T follicular helper cell (primary cell): ENCODE measurements at places on chromosomes 1 and 21.

DNA sequence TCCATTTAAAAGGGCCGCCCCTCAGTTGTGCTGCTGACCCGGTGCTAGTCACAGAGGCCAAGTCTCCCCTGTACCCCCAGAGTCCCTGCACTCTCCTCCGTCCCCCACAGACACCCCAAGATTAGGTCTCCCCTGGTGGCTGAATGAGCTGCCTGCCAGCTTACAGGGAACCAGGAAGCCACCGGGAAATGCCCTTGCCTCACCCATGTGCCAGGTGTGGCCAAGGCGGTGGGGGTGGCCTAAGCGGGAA is 32.7 kb downstream of the HSPG2 start:
- no peak for DNase-seq

- peak; percentile 27 for DNase-seq
Measured at GRCh38 chr1:196723325-196724185, 51.1 kb upstream of the CFHR3 start.

- DNase-seq = no peak
Measured at GRCh38 chr1:84089465-84089864, 54.6 kb upstream of the PRKACB start.

- DNase-seq = no peak
Measured at GRCh38 chr1:223207293-223208066, 64.4 kb upstream of the TLR5 start.

- no peak for DNase-seq
Measured at GRCh38 chr1:92538413-92539061, 51.8 kb upstream of the GFI1 start.

DNA sequence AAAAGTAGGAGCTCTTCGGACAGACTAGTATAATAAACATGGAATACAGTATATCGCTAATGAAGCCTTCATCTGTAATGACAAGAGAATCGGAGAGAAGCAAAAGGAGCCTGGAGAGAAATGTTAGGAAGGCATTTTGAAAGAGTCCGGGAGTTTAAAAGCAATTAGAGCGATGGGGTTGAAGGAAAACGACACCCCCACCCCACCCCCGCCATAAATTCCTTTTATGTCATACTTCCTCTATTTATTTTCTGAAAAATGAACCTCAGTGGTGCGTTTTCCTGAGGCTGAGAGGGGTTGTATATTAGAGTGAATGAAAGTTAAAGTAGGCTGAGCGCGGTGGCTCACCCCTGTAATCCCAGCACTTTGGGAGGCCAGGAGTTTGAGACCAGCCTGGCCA is 635 bp upstream of the APH1A start:
- DNase-seq = no peak

- DNase-seq = no peak
Measured at GRCh38 chr1:180530501-180530900, 28.1 kb upstream of the ACBD6 start.

GRCh38 chr21:45623436-45623835 is 20.1 kb upstream of the PCBP3 start:
- no peak for DNase-seq

DNA sequence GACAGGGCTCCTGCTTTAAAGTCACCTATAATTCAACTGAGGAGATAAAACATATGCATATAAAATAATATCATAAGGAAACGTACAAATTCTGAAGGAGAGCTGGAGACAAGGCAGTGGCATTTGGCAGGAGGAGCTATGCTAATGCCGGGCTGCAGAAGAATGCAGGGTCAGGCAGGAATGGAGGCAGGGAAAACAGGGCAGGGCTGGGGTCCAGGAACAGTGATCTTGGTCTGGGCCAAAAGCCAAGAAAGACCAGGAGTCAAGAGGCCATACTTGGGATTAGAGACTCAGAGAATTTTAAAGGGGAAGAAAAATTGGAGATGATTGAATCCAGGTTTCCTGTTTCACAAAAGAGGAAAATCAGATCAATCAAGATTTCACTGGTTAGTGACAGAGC is 20.0 kb upstream of the BRDT start:
- DNase-seq = no peak

DNA sequence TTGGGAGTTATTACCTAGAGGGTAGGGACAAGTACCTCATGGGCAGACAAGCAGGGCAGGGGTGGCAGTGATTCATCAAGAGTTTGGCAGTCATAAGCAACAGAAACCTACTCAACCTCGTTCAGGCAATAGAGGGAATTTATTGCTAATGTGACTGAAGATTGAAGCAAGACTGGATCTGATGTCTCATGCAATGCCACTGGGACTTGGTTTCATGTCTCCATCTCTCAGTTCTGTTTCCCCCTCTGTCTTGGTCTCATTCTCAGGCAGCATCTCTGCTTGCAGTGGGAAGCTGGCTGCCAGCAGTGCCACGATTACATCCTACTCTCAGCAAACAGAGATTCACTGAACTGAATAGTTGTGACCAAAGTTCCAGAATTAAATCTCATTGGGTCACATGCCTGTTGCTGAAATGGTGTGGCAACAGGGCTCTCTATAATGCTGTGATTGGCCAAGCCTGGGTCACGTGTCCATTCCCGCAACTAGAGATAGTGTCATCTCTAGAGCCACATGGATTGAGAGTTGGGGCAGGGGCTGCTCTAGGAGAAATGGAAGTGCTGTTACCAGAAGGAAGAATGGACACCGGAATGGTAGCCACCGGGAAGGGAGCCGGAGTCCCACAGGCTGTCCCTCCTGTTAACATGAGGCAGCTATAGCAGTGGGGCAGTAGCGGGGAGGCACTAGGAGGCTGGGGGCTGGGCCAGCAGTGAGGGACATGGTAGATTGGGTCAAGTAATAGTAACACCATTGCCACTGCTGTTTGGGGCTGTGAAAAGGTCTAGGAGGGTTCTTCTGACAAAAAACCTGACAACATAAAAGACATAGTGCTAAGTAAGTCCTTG is 3.9 kb upstream of the CDC42 start:
- DNase-seq = no peak

DNA sequence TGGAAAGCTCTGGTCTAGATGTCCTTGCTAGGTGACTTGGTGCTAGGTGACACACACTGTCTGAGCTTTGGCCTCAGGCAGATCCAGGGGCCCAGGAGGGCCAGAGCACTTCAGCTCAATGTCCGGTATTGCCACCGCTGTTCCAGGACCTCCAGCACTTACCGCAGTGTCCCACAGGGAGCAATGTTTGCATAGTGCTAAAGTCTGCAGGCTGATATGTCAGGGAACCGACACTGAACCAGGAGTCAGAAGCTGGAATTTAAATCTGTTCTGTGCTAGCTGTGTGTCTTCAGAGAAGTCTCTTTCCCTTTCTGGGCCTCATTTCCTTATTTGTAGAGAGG is 19.3 kb downstream of the DHCR24 start:
- DNase-seq = no peak

DNA sequence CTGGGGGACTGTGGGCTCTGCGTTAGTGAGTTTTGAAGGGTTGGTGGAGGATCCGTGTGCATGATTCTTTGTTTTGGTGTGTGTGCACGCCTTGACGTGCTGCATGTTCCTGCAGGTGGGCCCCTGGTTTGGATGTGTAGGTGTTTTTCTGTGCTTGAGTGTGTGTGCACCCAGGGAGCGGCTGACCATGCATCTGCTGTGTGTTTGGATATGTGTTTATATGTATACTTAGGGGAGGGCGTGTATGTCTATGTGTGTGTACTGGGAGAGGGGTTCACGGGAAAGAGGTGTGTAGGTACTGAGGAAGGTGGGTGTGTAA is 1.1 kb downstream of the VANGL2 start:
- DNase-seq = no peak

GRCh38 chr1:156709757-156710489 is 4.5 kb upstream of the CRABP2 start:
- DNase-seq = no peak

- no peak for DNase-seq
Measured at GRCh38 chr1:169538998-169539871, 47.0 kb downstream of the F5 start.

DNA sequence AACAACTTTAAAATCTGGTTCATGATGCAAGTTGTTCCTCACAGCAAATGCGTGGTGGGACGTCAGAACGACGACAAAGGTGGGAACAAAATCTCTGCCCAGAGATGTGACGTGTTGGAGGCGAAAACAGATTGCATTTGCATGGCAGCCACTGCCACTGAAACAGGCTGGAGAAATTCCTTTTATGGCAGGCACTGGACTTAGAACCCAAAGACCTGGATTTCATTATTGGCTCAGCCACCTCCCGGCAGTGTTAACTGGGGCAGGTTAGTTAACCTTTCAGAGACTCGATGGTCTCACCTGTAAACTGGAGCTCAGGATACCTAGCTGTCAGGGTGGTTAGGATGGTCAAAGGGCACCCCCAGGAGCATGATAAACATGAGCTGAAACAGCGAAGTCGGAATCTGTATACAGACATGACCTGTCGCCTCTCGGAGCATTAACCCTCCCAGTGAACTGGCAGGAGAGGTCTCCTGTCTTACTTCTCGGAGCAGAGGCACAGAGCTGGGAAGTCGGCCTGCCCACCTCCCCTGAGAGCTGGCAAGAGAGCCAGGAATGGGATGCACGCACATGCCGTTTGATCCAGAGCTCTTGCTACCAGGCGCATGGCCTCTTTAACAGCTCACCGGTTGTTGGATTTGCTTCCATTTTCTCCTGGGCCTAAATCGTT is 59.2 kb upstream of the TARBP1 start:
- DNase-seq = no peak

GRCh38 chr1:171174560-171175294 is 10.4 kb upstream of the FMO2 start:
- DNase-seq = no peak

DNA sequence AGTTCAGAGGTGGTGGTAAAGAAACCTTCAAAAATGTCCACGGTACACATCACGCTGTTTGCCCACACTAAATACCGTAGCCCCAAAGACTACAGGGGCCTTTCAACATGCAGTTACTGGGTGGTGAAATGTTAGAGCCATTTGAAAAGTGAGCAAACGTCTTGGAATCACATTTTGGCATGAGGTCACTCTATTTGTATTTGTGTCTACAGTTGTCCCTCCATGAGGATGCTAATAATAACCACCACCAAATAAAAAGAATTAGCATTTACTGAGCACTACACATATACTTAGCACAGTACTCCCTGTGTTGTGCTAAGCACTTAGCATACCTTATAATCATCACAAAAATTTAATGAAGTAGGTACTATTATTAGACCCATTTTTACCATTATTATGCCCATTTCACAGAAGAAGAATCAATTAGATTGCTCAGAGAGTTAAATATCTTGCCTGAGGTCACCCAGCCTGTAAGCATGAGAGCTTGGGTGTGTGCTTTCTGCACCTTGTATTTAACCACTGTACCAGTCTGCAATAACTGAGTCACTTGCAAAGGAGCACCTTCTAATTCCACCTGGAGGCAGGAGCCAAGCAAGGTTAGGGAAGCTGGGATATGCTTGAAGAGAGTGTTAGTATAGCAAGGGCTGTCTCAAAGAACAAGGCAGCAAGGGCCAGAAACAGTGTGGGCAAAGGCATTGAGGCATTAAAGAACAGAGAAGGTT is 57.4 kb downstream of the DNTTIP2 start:
- no peak for DNase-seq

GRCh38 chr1:223201967-223202366 is 58.9 kb upstream of the TLR5 start:
- DNase-seq = no peak

- DNase-seq = no peak
Measured at GRCh38 chr1:6008084-6008415, 15.8 kb upstream of the NPHP4 start.

GRCh38 chr1:64476251-64476952 is 6.5 kb downstream of the CACHD1 start:
- DNase-seq = no peak

DNA sequence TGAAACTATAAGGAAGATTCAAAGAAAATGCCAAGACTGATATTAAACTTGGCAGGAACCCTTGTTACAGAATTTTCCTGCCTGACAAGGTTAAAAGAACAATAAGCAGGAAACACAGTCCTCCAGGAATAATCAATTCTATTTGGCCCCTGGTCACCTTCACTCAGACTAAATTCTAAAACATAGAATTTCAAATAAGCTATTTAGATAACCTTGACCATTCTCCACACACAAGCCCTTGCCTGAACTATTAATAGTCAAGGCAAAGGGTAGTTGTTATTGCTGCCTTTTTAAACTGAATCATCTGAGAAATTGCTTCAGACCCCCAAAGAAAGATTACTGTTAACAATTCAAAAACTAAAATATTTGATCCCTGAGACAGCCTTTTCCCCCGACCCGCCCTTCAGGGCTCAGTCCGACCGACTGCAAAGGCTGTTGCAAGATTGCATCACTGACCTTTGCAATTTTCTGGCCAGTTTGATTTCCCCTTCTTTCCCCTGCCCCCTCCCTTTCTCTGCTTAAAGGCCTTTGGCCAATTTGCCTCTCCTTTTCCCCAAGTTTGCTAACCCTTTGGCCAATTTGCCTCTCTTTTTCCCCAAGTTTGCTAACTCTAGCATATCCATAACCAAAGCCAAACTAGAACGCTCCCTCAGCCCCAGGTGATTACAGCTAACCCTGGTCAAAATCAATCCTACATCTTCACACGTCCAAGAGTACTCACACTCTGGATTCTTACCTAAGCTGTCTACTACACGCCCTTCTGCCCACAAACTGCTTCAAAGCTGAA is 1.4 kb upstream of the G0S2 start:
- no peak for DNase-seq

DNA sequence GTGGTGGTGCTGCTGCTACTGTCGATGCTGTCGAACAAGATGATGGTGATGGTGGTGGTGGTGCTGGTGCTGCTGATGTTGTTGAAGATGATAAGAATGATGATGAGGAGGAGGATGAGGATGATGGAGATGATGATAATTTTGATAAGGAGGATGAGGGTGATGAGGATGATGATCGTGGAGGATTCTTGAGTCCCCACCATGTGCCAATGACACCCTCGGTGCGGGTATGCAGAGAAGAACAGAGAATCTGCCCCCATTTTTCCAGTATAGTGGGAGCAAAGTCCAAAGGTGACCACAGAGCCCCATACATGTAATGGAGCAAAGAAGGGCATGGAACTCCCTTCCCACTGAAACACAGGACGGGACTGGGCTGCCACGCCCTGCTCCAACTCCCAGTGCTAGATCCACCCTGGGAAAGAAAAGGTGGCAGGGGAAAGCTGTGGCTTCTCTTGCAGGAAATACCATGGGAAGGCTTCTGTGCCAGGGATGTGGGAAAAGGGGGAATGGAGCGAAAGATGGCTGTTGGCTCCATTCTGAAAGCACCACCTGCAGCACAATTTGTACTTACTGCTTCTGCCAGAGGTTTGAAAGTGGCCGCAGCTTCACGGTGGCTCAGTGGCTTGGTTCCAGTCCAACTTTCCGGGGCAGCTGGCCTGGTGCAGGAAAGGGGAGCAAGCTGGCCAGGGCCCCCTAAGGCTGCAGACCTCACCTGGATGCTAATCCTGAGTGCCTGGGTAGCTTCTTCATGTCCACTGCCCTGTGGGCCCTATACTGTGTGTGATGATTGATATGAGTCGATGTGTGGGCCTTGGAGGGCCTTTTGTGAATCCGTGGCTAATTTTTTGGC is 387.2 kb upstream of the VAMP3 start:
- DNase-seq = no peak

- no peak for DNase-seq
Measured at GRCh38 chr1:103111926-103112325, 3.6 kb upstream of the COL11A1 start.

- DNase-seq = no peak
Measured at GRCh38 chr1:54271341-54271740, 71.4 kb downstream of the MRPL37 start.
